Non-pigmented ciliary epithelial cell (primary cell): ENCODE measurements at places on chromosomes 3 and 15.
A peak's percentile ranks its signal among the peaks of the same experiment; 100 is the strongest.

GRCh38 chr3:98049271-98049670 lies 14.2 kb upstream of the GABRR3 start:
- no peak for DNase-seq

DNA sequence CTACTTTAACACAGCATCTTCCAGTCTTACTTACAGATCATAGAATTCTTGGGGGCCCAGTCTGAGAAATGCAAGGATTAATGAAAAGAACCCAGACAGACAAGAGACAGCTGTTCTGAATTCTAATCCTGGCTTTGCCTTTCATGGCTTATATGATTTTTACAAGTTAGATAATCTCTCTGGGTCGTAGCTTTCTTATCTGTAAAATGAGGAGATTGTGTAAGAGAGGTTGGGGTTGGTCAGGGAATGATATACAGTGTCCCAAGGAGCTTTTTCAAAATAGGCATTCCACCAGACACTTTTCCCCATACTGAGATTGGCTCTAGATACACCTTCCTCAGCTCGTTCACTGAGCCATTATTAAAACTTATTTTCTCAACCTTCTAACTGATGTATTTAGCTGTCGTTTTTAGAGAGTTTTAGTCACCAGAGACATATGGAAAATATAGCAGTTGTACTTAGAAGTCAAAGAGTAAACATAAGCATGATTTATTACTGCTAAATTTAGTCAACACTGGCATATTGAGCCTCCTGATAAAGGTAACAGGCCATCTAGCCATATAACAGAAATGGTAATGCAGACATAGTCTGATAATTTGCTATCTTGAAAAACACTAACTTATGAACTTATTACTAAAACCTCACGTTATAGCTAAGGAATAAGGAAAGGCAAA lies 163.0 kb upstream of the MLF1 start:
- DNase-seq, result no peak

DNA sequence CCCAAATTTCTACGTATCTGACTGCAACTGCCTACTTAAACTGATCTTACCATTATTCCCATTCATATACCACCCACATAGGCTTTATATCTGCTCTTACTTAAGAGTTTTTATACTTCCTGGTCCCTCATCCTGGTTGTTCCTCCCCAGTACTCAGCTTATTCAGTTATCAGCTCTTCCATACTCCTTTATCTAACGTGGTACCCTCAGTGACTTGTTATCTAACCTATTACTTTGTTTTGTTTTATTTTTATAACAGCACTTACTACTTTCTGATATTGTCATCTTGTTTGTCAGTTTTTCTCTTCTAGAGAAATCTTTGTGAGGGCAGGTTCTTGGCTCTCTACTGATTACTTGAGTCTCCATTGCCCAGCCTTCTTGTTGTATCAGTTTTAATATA lies 100.6 kb downstream of the ZNF609 start:
- no peak for DNase-seq

DNA sequence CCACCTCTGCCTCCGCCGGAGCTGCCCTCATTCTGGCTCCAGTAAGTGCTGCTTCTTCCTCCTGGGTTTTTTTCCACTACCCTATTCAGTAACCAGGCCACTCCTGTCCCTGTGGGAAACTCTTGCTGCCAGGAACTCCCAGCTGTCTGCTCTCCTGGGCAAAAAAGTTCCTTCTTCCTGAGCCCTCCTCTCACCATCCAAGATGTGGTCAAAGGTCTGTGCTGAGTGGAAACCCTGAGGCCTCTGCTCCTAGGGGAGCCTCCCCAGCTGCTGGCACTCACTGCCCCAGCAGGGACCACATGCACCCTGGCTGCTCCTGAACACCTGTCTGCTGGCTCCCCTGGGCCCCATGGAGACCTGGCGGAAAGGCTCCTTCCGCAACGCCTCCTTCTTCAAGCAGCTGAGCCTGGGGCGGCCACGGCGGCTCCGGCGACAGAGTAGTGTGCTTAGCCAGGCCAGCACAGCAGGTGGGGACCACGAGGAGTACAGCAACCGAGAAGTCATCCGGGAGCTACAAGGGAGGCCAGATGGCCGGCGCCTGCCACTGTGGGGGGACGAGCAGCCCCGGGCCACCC lies 454 bp downstream of the C15orf62 start:
- DNase-seq, result no peak

DNA sequence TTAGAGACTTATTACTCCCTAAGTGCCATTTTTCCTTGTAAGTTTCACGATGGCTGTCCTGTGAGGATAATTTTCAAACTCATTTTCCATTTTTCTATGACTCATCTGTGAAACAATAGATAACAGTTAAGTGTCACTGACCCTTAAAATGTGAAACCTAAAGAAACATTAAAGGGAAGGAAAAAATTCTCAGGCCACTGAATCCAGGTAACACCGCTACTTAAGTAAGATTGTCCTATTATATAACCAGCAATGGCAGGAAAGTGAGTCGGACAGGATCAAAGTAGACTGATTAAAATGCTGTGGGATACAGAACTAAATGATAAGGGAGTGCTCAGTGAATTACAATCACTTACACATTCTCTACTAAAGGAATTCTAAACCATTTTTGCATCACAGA lies 12.4 kb downstream of the PLD1 start:
- no peak for DNase-seq

GRCh38 chr3:176431991-176432390 lies 765.3 kb downstream of the TBL1XR1 start:
- no peak for DNase-seq

- DNase-seq, result no peak
Measured at GRCh38 chr15:73000293-73000692, 52.0 kb upstream of the NEO1 start.

- no peak for DNase-seq
Measured at GRCh38 chr3:4816718-4817117, 162.5 kb upstream of the BHLHE40 start.

- no peak for DNase-seq
Measured at GRCh38 chr3:90128391-90128790, 1021.0 kb downstream of the EPHA3 start.

DNA sequence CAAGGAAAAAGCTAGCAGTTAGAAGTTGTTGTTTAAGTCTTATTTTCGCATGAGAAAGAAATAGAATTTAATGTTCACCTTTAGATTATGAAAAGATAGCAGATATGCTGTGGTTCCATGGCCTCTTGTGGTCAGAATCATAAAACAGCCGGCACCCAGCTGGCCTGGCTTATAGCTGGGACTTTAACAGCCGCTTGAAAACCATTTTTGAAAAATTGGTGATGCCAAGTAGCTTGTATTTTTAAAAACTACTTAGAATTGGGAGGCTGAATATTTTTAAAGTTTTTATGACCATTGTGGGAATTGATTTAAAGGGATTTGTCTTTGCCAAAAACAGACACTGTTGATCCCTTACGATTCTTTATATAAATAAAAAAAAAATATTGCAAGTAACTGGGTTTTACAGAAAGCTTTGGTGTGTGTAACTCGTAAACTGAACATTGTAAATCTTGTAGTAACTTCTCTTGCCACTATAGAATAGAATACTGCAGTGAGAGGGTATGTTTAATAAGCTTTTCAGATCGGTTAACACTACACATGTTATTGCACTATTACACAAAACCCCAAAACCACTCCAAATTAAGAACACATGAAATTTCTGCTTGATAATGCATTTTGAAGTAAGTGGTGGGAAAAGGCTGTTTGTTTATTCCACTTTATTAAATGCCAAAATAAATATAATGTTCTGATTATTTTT lies 6.6 kb downstream of the ARRDC4 start:
- no peak for DNase-seq

- DNase-seq, result no peak
Measured at GRCh38 chr3:126130081-126130855, 46.3 kb upstream of the SLC41A3 start.

GRCh38 chr15:98653686-98654085 lies 5.3 kb downstream of the IGF1R start:
- no peak for DNase-seq

GRCh38 chr3:40827226-40827625 lies 302.5 kb downstream of the ZNF621 start:
- no peak for DNase-seq

DNA sequence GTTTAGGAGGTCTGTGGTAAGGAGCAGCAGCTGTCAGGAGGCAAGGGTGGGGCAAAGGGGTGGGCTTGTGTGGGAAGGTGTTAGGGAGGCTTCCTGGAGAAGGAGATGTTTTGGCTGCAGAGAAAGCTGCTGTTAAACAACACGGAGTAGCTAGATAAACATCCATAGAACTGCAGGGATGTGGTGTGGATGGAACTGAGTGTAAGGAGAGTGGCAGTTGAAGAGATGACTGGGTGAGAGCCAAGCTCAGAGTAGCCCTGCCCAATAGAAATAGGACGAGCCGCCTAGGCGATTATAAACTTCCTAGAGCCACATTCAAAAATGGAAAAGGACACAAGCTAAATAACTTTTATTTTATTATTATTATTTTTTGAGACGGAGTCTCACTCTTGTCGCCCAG lies 19.9 kb downstream of the RPLP1 start:
- DNase-seq, result no peak

- DNase-seq, result no peak
Measured at GRCh38 chr15:36803773-36804172, 224.3 kb downstream of the CDIN1 start.

DNA sequence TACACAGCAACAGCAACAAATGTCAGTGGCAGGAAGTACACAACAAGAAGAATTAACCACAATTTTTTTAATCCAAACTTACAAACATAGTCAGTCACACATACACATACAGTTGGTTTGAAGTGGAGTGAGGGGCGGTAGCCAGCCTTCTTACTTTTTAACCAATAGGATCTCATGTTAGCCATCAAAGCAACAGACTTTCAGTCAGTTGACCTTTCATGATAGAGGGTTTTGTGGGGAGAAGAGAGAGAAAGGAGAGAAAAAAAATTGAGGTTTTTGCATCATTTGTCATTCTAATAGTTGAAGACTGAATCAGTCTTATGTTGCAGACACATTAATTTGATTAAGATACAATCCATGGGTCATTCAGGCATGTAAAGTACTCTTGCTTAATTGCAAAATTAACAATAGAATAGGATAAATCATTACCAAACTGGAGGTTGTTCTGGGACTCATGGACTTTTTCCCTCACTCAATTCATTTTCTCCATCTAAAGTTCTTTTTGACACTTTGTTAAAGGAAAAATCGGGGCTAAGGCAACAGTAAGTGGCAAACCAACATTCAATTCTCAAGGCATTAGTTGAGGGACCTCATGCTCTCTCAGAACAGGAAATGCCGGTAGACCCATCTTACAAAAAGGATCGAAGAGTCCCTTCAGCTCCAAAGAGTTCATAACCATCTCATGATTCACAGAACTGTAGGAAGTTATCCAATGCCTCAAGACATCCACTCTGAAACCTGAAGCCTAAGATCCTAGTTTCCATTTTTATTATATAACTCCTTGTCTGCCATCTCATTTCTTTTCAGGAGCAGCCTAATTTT lies 159.5 kb upstream of the LPP start:
- DNase-seq, result peak; percentile 70

DNA sequence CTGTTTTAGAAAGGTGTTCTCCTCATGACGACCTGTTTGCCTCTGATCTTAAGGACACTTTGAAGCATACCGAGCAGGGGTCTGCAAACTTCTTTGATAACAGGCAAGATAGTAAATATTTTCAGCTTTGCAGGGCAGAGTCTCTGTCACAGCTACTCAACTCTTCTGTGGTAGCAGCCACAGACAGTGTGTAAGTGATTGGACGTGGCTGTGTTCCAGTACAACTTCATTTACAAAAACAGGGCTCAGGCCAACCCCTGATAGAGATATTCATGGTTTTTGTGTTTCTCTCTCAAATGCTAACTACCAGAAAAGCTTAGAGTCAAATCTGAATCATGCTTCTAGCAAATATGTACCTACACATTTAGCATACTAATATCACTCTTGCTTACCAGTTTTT lies 51.5 kb downstream of the TGFBR2 start:
- DNase-seq, result no peak

- no peak for DNase-seq
Measured at GRCh38 chr3:99765042-99765942, 52.4 kb upstream of the CMSS1 start.

GRCh38 chr15:58404722-58405121 lies 27.1 kb upstream of the LIPC start:
- DNase-seq, result no peak

- no peak for DNase-seq
Measured at GRCh38 chr15:39320355-39320754, 260.5 kb upstream of the THBS1 start.

DNA sequence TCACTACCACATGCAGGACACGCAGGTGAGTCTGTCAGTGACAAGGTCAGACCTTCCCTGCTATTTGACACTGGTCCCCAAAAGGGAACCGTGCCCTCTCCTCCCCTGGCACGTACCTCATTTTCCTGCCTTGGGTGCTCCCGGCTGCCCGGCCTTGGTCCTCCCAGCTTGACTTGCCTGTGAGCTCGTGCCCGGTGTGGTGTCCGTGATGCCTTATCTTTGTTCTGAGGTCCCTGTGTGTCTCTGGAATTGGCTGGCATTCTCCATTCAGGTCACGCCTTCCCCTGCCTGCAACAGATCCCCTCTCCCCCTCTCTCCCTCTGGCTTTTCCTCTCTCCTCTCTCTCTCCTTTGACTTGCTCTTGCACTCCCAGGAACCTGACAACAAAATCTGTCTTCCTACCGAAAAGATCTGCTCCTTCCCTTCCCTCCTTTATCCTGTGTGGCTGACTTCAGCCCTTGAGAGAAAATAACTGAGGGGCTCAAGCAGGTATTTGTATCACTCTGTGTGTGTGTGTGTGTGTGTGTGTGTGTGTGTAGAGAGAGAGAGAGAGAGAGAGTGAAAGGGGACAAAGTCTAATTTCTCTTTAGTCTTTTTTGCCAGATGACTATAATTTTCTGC lies at the start of gene MASP1:
Gene MASP1, minus strand, starts transcription at position 226 of the 621 bp plus-strand sequence. Its CDS starts 105 bp downstream, at position 121.
- no peak for DNase-seq

GRCh38 chr3:1583044-1583443 lies 490.2 kb downstream of the CNTN6 start:
- DNase-seq, result no peak

- no peak for DNase-seq
Measured at GRCh38 chr3:102830415-102830814, 395.6 kb downstream of the ZPLD1 start.

GRCh38 chr15:83653639-83654378 lies at the start of gene ADAMTSL3:
TSS of gene ADAMTSL3 (plus strand) at chr15:83654123. CDS start at chr15:83655762, 1,639 bp downstream.
- DNase-seq, result no peak

DNA sequence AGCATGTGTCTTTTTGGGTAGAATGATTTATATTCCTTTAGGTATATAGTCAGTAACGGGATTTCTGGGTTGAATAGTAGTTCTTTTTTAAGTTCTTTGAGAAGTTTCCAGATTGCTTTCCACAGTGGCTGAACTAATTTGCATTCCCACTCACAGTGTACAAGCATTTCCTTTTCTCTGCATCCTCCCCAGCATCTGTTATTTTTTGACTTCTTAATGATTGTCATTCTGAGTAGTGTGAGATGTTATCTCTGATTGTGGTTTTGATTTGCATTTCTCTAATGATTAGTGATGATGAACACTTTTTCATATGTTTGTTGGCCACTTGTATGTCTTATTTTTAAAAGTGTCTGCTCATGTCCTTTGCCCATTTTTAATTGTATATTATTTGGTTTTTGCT lies 337.6 kb downstream of the EFHB start:
- no peak for DNase-seq

GRCh38 chr3:45347315-45348000 lies 40.9 kb upstream of the LARS2 start:
- DNase-seq, result no peak

GRCh38 chr3:168558728-168559411 lies 463.1 kb upstream of the GOLIM4 start:
- DNase-seq, result no peak
